ENCODE measurements at places on chromosomes 4 and X.

DNA sequence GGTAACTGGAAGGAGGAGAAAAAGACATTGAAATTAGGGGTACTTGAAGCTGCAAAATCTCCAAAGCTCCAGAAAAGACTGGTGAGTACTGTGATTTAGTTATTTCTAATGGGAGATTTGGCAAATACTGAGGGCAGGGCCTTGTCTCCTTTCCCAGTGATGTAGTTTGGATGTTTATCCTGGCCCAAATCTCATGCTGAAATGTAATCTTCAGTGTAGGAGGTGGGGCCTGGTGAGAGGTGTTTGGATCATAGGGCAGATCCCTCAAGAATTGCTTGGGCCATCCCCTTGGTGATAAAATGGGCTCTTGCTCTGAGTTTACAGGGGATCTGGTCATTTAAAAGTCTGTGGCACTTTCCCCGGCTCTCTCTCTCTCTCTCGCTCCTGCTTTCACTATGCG lies 33.1 kb upstream of the GK start:
- no peak for DNase-seq

- DNase-seq, result no peak
These were observed 294.3 kb upstream of the BOD1L1 start for GRCh38 chr4:13921805-13922204.

DNA sequence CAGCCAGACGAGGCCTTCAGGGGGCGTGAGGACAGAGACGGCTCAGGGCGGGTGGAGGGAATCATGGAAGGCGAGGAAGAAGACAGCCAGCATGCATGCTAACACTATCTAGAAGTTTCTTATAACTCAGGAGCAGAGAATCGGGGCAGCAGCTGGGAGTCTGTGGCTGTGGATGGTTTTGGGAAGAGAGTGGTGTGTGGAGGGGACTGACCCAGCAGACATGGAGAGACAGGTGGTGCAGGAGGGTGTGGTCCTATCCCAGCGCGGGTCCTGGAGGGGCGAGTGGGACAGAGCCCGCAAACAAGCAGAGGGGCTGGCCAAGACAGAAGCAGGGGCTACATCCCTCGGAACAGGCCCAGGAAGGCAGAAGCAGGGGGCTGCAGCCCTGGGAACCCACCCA lies 192.1 kb downstream of the AFAP1 start:
- no peak for DNase-seq

DNA sequence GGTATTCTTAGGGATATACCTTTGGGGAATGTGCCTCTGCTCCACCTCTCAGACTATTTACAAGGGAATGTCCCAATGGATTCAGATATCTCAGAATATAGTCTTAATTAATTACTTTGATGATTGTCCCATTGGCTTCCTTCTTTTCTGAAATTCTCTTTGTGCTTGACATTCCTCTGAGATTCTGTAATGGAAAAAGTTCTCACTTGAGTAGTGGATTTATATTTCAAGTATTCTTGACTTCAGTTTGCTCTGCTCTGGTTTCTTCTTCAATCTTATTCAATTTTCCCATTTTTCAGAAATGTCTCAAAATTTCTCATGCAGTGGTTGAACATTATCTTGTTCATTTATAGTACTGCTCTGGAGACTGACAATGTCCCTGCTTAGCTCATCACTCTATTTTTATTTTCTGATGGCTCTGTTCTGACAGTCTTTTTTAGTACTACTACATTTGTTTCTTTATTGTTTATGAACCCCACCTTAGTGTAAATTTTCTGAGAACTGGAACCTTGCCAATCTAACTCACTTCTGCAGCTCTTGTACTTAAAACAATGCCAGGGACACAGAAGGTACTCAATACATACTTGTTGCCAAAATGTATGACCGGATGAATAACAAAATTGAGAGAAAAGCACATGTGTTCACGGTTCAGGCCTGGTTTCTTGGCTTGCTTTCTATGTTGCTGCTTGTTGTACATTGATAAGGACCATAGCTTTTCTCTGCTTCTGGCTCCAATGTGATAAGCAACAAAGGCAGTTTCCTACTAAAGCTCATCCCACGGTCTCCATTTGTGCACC lies 471.7 kb downstream of the GASK1B start:
- DNase-seq, result no peak

DNA sequence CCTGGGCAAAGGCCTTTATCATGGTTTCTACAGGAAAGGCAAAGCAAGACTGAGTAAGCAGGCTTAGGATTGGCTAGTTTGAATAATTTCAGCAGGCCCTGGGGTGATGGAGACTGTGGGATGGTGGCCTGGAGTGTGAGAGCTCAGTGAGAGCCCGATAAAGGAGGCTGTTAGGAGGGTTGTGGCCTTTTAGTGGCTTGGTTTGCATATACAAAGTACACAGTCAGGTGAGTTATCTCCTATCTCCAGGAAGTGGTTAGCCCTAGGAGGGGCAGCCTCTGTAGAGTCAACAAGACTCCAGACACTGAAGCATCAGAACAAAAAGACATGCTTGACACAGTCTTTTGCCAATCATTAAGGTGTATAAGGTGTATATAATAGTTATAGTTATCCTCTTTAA lies 157.2 kb downstream of the CFAP299 start:
- no peak for DNase-seq

DNA sequence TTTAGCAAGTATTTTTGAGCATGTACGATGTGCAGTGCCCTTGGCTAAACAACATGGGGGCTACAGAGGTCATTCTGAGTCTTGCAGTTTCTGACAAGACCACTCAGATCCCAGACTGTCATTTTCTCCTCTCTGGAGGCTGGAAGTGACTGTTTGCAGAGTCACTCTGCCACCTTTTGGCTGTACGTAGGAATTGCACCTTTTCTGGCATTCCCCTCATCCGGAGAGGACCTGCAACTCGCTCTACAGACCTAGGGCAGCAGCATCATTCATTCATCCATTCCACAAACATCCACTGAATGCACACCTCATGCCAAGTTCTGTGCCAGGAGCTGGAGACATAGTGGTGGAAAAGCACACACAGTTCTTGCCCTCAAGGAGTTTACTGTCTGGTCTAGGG lies 160.4 kb upstream of the GPR101 start:
- no peak for DNase-seq
